ENCODE measurements at places on chromosomes 7 and 10. TPM values are rescaled to one million over a fixed set of nuclear protein-coding genes. Genes with fewer than 3 reads are reported as not detected.

Gene SYCE1
- not detected for total RNA-seq

Gene FAM237B
- not detected for total RNA-seq

Gene MKX
- 0.28 TPM for total RNA-seq

Gene BAIAP2L1
- total RNA-seq: 2.2 TPM

Gene AKR1C3
- total RNA-seq: 0.18 TPM

DNA sequence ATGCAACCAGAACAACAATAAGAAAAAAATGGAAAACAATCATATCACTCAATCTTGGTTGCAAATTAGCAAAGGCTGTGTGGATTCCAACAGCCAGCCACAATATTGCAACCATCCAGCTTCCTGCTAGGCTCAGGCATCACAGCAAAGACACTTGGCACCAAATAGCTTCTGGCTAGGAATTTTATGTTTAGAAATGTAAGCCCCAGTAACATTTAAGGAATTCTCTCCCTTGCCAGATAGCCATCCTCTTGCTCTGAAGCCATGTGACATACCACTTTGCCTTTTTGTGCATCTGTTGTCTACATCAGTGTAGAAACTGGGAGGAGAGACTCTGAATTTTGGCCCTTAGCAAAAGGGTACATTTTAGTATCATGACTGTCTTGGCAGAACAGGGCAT, 22.2 kb downstream of the MKX start:
- peak; percentile 67 for DNase-seq
- no peak overlapping the region for H3K4me3 ChIP-seq
- H3K36me3 ChIP-seq: no peaks in the 10 kb centered on the region
- peaks cover 11% of the 10 kb centered on the region for H3K4me1 ChIP-seq

DNA sequence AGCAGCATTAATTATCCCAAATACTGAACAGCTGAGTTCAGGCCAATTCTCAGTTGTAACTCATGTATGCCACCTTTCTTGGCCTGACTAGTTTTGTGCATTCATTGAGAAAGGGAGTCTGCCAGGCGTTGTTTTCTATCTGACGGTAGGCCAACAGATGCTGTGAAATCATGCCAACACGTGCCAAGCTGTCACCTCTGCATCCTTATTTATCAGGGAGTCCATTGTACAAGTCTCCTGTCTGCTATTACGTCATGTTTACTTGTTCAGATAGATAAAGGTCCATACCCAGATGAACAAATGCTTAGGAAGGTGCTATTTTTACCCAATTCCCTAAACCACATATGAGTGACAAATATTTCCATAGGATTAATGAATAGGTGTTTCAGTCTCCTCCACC, 127.2 kb upstream of the CDK6 start:
- no peaks in the 10 kb centered on the region for H3K4me1 ChIP-seq
- no peaks in the 10 kb centered on the region for H3K36me3 ChIP-seq
- H3K4me3 ChIP-seq: no peak overlapping the region
- no peaks in the 10 kb centered on the region for H3K27me3 ChIP-seq
- DNase-seq: no peak

GRCh38 chr7:67990716-67991115, 994.1 kb downstream of the TYW1 start:
- H3K36me3 ChIP-seq: no peaks in the 10 kb centered on the region
- H3K27me3 ChIP-seq: no peaks in the 10 kb centered on the region
- no peak overlapping the region for H3K27ac ChIP-seq
- no peak overlapping the region for H3K4me3 ChIP-seq
- no peak for DNase-seq
- H3K4me1 ChIP-seq: no peaks in the 10 kb centered on the region

DNA sequence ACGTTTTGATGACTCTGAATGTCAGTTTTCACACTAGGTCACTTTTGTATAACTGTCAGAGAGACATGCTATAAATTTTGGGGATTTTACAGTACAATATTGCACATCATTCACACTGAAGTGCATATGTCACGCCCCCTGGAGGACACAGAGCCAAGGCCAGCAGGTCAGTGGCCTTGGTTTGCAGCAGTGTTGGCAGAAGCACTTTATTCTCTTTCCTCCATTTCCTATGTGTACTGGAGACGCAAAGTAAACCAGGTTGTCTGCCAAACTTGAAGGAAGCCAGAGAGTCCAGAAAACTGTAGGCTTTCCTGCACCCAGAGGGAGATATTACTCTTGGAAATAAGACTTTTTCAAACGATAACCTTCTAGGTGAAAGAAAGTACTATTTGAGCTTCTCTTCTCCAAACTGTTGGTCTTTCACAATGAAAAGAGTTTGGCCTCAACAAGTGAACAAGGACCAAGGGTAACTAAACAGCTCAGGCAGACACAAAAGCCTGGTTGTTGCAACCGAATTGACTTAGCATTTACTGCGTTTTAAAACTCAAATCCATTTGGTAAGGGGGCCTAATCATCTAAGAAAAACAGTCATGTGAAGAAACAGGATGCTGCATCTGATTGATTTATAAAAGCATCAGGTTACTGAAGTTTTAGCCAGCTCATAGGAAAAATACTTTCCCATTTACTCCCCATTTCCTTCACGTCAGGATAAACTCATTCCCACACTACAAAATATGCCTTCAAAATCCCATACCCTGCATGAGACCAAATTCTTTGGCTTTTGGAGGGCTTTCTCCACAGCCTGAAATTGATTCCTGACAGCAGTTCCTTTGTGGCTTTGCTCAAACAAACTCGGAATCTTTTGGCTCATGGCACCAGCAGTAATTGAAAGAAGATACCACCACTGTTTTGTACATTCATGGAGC, 83.0 kb upstream of the SEC61G start:
- H3K4me3 ChIP-seq: peak overlapping the region; percentile 8
- H3K36me3 ChIP-seq: no peaks in the 10 kb centered on the region
- peak; percentile 95 for DNase-seq

- H3K27ac ChIP-seq: no peak overlapping the region
- no peak for DNase-seq
- no peaks in the 10 kb centered on the region for H3K4me1 ChIP-seq
- no peak overlapping the region for H3K4me3 ChIP-seq
- H3K36me3 ChIP-seq: no peaks in the 10 kb centered on the region
These were observed 154.5 kb upstream of the PPP2R2D start for GRCh38 chr10:131746241-131746711.

DNA sequence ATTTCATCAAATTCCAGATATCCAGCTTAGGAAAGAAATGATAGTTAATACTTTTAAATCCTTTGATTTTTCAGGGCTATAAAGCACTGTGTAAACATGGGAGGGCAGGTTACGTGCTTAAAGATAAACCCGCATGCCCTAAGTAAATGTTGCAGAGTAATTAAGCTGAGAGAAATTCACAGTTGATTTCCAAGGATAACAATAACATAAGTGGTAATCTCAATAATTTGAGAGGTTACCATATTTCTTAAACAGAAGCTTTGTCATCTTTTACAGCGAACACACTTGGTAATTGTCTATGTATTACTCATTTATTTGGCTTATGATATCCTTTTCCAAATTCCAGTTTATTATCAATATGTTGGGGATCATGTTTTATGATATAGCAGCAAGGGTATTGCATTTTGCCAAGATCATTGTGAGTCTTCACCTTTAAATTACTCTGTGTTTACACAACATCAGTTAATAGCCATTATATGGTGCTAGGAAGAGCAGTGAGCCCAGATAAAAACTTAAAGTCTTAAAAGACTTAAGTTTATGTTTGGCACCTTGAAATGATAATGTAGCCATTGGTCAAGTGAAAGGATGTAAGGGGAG, 15.4 kb downstream of the MGAM start:
- no peak overlapping the region for H3K27ac ChIP-seq
- no peaks in the 10 kb centered on the region for H3K4me1 ChIP-seq
- no peaks in the 10 kb centered on the region for H3K36me3 ChIP-seq
- H3K4me3 ChIP-seq: no peak overlapping the region
- DNase-seq: no peak

- no peaks in the 10 kb centered on the region for H3K4me1 ChIP-seq
- peak overlapping the region; percentile 9 for H3K4me3 ChIP-seq
- H3K27me3 ChIP-seq: peaks cover 60% of the 10 kb centered on the region
- DNase-seq: no peak
- no peak overlapping the region for H3K27ac ChIP-seq
These were observed 26.0 kb downstream of the PRSS2 start for GRCh38 chr7:142796501-142797390.

DNA sequence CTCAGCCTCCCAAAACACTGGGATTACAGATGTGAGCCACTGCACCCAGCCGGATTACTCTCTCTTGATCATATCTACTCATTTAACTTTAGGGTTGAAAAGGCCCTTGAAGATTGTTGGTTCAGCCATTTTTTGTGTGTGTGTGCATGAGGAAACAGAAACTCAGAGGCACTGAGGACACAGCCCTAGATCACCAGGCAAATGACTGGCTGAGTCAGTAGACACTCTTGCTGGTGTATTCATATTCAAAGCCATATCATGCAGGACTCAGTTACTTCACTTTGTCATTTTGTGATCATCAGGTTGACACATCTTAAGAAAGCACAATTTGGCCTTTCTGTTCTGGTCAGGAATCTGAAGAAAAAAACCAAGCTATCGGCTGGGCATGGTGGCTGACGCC, 253.4 kb downstream of the TRIL start:
- no peaks in the 10 kb centered on the region for H3K27me3 ChIP-seq
- DNase-seq: no peak
- no peaks in the 10 kb centered on the region for H3K36me3 ChIP-seq
- H3K27ac ChIP-seq: no peak overlapping the region
- no peak overlapping the region for H3K4me3 ChIP-seq
- H3K4me1 ChIP-seq: peaks cover 5% of the 10 kb centered on the region

DNA sequence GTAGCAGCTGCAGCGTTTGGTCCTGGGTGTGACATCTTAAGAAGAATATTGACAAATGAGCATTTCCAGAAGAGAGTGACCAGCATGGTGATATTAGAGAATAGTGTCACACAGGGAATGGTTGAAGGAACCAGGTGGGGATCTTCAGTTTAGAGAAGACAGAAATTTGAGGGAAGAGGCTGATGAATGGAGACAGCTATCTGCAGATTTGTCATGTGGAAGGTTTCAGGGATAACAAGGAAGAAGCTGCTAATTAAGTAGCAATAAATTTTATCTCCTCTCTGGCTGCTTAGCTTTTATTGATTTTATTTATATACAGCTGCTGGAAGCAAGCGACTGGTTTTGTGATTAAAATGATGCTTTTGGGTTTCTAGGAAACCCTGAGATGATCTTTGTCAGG, 26.0 kb downstream of the SDK1 start:
- no peak for DNase-seq
- H3K27ac ChIP-seq: no peak overlapping the region
- H3K36me3 ChIP-seq: no peaks in the 10 kb centered on the region
- H3K4me3 ChIP-seq: no peak overlapping the region
- H3K27me3 ChIP-seq: no peaks in the 10 kb centered on the region

DNA sequence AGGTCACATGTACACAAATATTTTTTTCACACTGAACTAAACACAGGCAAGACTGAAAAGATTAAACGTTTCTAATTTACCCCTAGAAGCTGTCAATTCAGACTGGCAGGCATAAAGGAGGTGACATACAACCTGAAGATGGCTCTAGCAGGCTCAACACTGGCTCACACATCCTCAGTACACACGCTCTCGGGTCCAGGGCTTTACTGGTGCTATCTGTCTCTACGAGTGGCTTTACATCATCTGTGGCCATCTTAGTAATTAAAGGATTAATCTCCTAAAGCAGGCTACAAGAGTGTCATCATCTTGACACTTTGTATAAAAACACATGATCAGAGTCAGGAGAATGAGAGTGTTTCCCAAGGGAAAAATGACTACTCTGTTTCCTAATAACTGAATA, 57.3 kb downstream of the COPG2 start:
- H3K4me1 ChIP-seq: no peaks in the 10 kb centered on the region
- H3K27ac ChIP-seq: no peak overlapping the region
- H3K36me3 ChIP-seq: peaks cover 7% of the 10 kb centered on the region

GRCh38 chr7:75662579-75663301, 76.0 kb downstream of the HIP1 start:
- no peak overlapping the region for H3K4me3 ChIP-seq
- DNase-seq: no peak
- H3K27me3 ChIP-seq: no peaks in the 10 kb centered on the region

DNA sequence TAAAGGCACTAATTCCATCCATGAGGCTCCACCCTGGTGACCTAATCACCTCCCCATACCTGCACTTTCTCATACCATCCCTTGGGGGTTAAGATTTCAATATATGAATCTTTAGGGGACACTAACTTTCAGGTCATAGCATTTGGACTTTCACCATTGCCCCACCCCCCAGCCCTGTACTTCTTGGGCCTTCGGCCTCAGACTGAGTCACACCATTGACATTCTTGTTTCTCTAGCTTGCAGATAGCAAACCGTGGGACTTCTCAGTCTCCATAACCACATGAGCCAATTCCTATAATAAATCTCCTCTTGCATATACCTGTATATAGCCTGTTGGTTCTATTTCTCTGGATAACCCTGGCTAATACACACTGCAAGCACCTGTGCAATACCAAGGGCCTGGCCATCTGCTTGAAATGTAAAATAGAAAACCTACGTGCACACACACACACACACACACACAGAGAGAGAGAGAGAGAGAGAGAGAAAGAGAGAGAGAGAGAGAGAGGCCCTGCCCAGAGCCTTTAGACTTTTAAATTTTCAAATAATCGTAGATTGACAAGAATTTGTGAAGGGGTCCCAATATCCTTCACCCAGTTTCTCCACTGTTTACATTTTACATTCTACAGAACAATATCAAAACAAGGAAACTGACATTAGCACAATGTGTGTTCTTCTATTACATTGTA, 25.3 kb downstream of the ANXA8 start:
- H3K4me3 ChIP-seq: no peak overlapping the region
- no peaks in the 10 kb centered on the region for H3K36me3 ChIP-seq
- peaks cover 11% of the 10 kb centered on the region for H3K4me1 ChIP-seq
- no peak overlapping the region for H3K27ac ChIP-seq
- peak; percentile 87 for DNase-seq

DNA sequence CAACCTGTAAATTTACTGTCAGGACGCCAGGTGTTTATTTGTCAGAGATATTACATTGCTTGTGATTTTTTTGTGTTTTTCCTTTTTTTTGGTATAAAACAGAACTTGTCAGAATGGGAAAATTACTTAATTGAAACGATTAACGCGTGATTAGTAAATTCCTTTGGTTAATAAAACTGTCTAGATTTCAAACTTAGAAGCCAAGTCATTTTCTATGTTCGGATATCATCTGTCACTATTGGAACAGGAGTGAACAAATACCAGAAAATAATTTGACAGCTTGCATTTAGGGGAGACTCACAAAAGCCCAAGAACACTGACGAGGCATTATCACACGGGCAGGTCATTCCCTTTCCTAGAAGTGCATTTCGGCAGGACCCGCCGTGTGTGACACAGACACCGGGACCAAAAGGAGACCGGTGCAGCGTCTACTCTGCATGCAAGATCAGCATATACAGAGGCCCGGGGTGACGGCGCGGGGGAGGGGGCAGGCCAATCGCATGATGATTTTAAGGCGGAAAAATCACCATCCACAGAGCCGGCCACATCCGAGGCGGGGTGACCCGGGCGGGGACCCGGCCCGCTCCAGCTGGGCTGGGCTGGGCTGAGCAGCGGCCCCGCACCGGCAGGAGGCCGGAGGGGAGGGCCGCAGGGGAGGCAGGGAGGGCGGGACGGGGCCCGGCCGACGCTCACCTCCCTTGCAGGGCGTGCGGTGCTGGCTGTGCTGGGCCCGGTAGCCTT, 841 bp downstream of the GLUD1 start:
- peak overlapping the region; percentile 84 for H3K4me3 ChIP-seq
- H3K36me3 ChIP-seq: peaks cover 5% of the 10 kb centered on the region
- DNase-seq: peak; percentile 19
- no peaks in the 10 kb centered on the region for H3K27me3 ChIP-seq

- no peaks in the 10 kb centered on the region for H3K27me3 ChIP-seq
- H3K4me3 ChIP-seq: no peak overlapping the region
- H3K27ac ChIP-seq: no peak overlapping the region
- no peaks in the 10 kb centered on the region for H3K36me3 ChIP-seq
- no peaks in the 10 kb centered on the region for H3K4me1 ChIP-seq
These were observed 120.1 kb downstream of the LRRN3 start for GRCh38 chr7:111210996-111211395.

- no peaks in the 10 kb centered on the region for H3K4me1 ChIP-seq
- H3K27me3 ChIP-seq: no peaks in the 10 kb centered on the region
- no peak overlapping the region for H3K4me3 ChIP-seq
These were observed 18.4 kb downstream of the ZNRF2 start for GRCh38 chr7:30302656-30303311.

Data from IMR-90 (cell line).